ENCODE measurements at places on chromosomes 5 and 9.

DNA sequence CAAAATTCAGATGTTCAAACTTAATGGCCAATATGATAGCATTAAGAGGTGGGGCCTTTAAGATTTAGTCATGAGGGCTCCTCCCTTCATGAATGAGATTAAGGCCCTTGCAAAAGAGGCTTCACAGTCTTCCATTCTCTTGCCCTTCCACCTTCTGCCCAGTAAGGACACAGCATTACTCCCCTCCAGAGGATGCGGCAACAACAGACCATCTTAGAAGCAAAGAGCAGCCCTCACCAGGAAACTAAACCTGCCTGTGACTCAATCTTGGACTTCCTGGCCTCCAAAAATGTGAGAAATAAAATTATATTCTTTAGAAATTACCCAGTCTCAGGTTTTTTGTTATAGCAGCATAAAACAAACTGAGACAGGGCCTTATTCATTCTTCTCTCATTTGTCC lies 8.2 kb downstream of the AP3B1 start:
- no peak for DNase-seq

GRCh38 chr5:172754596-172755356 lies 16.2 kb downstream of the DUSP1 start:
- no peak for DNase-seq

DNA sequence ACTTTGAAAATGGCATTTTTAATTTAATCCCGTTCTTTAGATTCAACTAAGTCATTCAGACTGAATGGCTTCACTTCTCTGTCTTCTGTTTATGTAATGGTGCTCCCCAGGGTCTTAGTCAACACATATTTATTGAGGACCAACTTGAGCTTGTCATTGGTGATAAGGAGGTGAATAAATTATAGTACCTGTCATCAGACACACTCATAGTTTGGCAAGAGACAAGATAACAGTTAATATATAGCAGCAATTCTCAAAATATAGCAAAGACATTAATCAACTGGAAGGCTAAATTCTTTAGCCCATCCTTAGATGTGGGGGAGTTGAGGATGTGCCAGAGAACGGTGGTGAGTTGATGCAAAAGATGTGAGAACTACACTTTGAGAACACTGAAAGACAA lies 78.4 kb downstream of the MACIR start:
- no peak for DNase-seq

DNA sequence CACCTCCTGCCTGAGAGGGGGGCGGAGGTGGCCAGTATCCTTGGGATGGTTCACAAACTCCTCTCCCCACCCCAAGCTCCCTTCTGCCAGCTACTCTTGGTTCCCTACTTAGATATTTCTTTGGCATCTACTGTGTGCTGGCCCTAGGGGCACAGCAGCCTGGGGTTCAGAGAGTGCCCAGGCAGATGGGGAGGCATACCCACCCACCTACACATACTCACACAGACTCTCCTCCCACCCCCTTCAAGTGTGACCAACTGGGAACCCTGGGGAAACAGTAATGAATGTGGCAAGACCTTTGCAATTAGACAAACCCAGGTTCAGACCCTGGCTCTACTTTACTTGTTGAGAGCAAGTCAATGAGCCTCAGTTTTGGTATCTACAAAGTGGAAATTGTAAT lies 44.4 kb upstream of the PSD2 start:
- no peak for DNase-seq

Measured in A549 (cell line).